ENCODE measurements at places on chromosomes 6 and 20. TPM values are rescaled to one million over a fixed set of nuclear protein-coding genes. Genes with fewer than 3 reads are reported as not detected.

STX7 gene
- total RNA-seq: 42.5 TPM

SASH1 gene
- total RNA-seq: 97.5 TPM

GCLC gene
- total RNA-seq: 22.8 TPM

HLA-DMB gene
- 0.39 TPM for total RNA-seq

MDC1 gene
- total RNA-seq: 42.3 TPM

NFYA gene
- 29.0 TPM for total RNA-seq

GRCh38 chr6:168264593-168265335 is 54.8 kb downstream of the DACT2 start:
- no peaks in the 10 kb centered on the region for H3K27me3 ChIP-seq
- H3K27ac ChIP-seq: no peak overlapping the region
- no peaks in the 10 kb centered on the region for H3K36me3 ChIP-seq
- H3K4me3 ChIP-seq: no peak overlapping the region
- no peak for DNase-seq

GRCh38 chr20:53706466-53707370 is 113.1 kb upstream of the ZNF217 start:
- no peaks in the 10 kb centered on the region for H3K27me3 ChIP-seq
- DNase-seq: no peak
- H3K27ac ChIP-seq: no peak overlapping the region
- H3K4me1 ChIP-seq: no peaks in the 10 kb centered on the region

DNA sequence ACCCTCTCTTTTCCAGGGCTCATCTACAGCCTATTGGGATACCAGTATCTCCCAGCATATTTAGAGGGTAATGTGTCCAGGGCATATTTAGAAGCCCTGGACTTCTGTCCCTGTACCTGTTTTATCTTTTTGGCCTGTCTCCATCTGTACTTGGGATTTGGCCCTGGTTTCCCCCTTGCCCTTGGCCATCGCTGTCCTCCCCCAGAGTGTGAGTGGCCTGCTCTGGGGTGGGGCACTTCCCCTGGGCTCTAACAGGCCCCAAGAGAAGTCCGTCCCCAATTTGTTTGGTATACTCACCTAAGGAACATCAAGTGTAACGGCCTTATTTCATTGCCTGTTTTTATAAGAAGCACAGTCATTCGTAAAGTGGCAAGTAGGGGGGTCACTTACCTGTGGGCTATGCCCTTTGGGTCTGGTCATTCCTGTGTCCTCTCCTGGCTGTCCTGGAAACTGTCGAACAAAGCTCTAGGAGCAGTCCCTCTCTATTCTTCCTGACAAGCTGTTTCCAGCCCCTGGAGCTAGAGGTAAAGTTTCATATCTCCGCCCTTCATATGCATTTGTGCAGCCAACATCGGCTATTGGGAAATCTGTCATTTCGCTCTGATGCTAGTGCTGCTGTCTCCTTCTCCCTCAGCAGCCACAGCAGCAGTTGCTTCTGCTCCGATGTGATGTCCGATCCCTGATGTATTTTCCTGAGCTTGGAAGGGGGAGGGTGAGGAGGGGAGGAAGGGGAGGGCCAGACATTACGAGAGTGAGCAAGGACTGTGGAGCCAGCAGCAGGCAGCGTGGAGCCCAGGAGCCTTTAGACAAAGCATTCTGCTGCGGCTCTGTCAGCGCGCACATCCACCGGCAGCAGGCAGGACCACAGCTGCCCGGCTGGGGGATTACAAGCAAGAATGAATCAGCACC is 83.4 kb downstream of the TCP11 start:
- peaks cover 1% of the 10 kb centered on the region for H3K4me1 ChIP-seq
- no peak overlapping the region for H3K4me3 ChIP-seq
- no peaks in the 10 kb centered on the region for H3K36me3 ChIP-seq
- no peak for DNase-seq
- no peak overlapping the region for H3K27ac ChIP-seq

DNA sequence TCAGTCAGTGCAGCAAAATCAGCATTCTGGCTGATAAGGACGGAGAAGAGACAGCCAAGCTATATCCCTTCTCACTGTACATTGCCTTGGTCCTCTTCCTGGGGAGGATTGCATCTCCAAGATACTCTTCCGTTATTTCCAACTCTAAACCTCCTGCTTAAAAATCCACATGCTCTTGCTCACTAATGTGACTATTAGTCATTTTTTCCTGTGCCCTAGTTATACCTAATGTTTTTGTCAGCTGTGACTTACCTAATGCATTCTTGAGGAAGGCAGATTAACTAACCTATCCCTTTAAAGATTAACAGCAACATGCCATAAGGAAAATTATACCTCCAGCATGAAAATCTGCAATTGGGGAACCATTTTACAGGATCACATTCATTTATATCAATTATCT is 317.6 kb downstream of the BTBD9 start:
- no peak overlapping the region for H3K4me3 ChIP-seq
- H3K27ac ChIP-seq: no peak overlapping the region
- no peaks in the 10 kb centered on the region for H3K36me3 ChIP-seq

DNA sequence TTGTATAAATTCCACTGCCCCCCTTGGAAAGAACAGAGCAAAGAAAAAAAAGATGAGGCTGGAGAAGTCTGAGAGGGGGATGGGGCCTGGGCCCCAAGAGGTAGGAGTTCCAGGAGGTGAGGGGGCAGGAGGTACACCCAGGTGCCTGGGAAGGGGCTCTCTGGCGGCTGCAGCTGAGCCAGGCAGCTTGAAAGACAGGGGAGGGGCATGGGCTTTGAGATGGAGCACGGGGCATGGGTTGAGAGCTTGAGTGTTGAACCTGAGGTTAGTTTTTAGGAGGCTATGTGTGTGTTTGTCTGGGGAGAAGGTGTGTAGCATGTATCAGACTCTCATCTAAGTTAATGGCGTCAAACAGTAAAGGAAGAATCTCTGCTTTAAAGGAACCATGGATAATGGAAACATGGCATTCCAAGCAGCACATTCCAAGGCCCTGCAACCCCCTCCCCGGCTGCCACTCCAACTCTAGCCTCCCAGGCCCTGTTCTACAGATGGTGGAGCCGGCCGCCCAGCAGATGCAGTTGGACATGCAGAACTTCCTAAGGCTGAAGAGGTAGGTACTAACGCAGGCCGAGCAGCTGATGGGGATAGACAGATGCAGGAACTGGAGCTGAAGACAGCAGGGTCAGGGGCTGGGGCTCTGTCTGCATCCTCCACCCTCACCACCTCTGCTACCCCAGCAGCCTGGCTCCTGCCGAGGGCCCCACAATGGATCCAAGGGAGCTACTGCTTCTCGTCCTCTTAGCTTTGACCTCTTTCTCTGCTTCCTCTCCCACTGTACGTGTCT is 42.1 kb downstream of the MDFI start:
- H3K4me1 ChIP-seq: peaks cover 8% of the 10 kb centered on the region
- H3K36me3 ChIP-seq: no peaks in the 10 kb centered on the region
- peaks cover 3% of the 10 kb centered on the region for H3K27me3 ChIP-seq
- DNase-seq: no peak
- H3K4me3 ChIP-seq: no peak overlapping the region

GRCh38 chr6:169112483-169113320 is 140.9 kb downstream of the THBS2 start:
- no peak overlapping the region for H3K4me3 ChIP-seq
- H3K36me3 ChIP-seq: no peaks in the 10 kb centered on the region
- DNase-seq: no peak
- H3K27ac ChIP-seq: no peak overlapping the region
- no peaks in the 10 kb centered on the region for H3K4me1 ChIP-seq

- no peaks in the 10 kb centered on the region for H3K27me3 ChIP-seq
- peaks cover 6% of the 10 kb centered on the region for H3K36me3 ChIP-seq
- no peak for DNase-seq
- H3K27ac ChIP-seq: no peak overlapping the region
These were observed 47.3 kb downstream of the STAU1 start for GRCh38 chr20:49140834-49141233.

- H3K36me3 ChIP-seq: no peaks in the 10 kb centered on the region
- H3K27me3 ChIP-seq: no peaks in the 10 kb centered on the region
- H3K4me3 ChIP-seq: no peak overlapping the region
- H3K27ac ChIP-seq: no peak overlapping the region
These were observed 133.5 kb downstream of the TBC1D7 start for GRCh38 chr6:13194852-13195251.

DNA sequence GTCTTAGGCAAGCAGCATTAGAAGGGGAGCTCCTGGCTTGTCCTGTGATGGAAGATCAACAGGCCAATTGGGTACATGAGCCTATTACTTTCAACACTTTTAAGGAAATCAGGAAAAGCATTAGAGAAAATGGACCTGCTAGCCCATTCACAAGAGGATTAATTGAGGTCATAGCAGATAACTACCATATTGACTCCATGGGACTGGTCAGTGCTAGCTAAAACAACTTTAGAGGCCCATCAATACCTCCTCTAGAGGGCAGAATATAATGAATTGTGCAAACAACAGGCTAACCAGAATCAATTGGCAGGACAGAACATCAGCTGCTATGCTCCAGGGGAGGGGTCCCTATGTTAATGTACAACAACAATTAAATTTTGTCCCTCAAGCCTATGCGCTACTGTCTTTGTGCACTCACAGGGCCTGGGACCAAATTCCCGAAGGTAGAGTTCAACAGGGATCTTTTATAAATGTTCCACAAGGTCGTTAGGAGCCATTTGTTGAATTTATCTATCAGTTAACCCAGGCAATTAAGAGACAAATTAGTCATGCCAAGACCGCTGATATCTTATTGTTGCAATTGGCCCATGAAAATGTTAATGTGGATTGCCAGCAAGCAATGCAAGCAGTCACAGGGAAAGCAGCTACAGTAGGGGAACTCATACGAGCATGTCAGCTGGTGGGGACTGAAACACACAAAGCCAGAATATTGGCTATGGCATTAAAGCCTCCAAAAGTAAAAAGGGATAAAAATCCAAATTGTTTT is 106.6 kb upstream of the BTN3A2 start:
- no peak overlapping the region for H3K27ac ChIP-seq
- no peaks in the 10 kb centered on the region for H3K36me3 ChIP-seq
- peaks cover 13% of the 10 kb centered on the region for H3K27me3 ChIP-seq
- no peak for DNase-seq

DNA sequence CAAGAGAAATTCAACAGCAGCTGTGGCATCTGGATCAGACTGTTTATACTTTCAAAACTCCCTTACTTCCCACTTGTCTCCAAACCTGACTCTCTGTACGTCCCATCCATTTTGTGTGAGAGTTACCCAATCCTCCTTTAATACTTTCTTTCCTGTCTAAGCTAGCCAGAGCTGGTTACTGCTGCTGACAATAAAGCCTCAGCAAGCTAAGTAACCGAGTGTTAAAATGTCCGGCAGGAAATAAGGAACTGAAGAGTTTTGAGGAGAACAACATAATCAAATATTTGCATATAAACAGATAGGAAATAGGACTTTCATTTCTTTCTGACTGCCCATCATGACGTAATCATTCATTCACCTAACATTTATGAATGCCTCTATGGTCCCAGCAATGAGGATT is 11.6 kb downstream of the TMEM30A start:
- H3K4me3 ChIP-seq: no peak overlapping the region
- DNase-seq: no peak
- H3K27ac ChIP-seq: no peak overlapping the region
- H3K4me1 ChIP-seq: peaks cover 23% of the 10 kb centered on the region
- H3K36me3 ChIP-seq: peaks cover 6% of the 10 kb centered on the region
- no peaks in the 10 kb centered on the region for H3K27me3 ChIP-seq

DNA sequence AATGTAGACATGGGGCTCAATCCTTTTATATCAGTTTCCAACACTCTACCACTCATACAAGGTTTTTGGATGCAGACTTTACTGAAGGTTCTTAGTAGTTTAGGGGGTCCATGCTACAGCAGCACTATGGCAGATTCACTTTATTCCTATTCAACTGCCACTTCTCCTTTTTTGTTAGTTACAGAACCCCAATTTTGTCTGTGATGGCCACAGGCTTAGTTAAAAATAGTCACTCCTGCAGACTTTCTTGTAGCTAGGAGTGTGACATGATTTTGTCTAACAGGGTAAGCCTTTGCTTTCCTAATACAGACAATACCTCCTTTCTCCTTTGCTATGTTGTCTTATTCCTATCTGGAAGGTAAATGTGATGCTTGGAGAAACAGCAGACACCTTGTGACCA is 90.0 kb upstream of the SLC24A3 start:
- H3K27me3 ChIP-seq: no peaks in the 10 kb centered on the region
- no peak overlapping the region for H3K27ac ChIP-seq
- no peaks in the 10 kb centered on the region for H3K36me3 ChIP-seq
- H3K4me1 ChIP-seq: no peaks in the 10 kb centered on the region
- no peak overlapping the region for H3K4me3 ChIP-seq
- no peak for DNase-seq

- no peak overlapping the region for H3K4me3 ChIP-seq
- H3K27ac ChIP-seq: no peak overlapping the region
- no peaks in the 10 kb centered on the region for H3K4me1 ChIP-seq
- H3K36me3 ChIP-seq: no peaks in the 10 kb centered on the region
- no peak for DNase-seq
These were observed 56.0 kb downstream of the SMOC2 start for GRCh38 chr6:168496997-168497331.

GRCh38 chr20:51423810-51424209 is 118.7 kb downstream of the NFATC2 start:
- no peak overlapping the region for H3K27ac ChIP-seq
- H3K4me1 ChIP-seq: peaks cover 19% of the 10 kb centered on the region
- no peak overlapping the region for H3K4me3 ChIP-seq
- no peaks in the 10 kb centered on the region for H3K27me3 ChIP-seq

DNA sequence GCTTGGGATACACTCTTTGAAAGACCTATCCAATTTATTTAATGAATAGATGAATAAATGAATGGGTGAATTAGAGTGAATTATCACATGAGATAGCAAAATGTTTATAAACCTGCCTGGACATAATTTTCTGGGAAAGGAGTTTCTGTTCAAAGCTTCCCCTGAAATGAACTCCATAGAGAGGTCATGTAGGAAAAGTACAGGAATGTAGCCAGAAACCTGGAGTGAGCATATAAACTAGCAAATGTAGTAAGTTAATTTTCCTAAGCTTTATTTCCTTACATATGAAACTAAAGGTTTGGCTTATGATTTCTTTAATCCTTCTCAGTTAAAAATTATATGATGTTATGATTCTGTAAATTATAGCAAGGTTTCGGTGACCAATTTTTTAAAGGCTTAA is 380.3 kb upstream of the RSPO3 start:
- H3K4me1 ChIP-seq: no peaks in the 10 kb centered on the region
- no peaks in the 10 kb centered on the region for H3K27me3 ChIP-seq
- H3K4me3 ChIP-seq: no peak overlapping the region
- peak; percentile 43 for DNase-seq
